ENCODE measurements at places on chromosomes 16 and 17.

- DNase-seq: no peak
These were observed 2.4 kb downstream of the SOST start for GRCh38 chr17:43756201-43756600.

- DNase-seq: no peak
These were observed 1.9 kb downstream of the PHF23 start for GRCh38 chr17:7237266-7237760.

DNA sequence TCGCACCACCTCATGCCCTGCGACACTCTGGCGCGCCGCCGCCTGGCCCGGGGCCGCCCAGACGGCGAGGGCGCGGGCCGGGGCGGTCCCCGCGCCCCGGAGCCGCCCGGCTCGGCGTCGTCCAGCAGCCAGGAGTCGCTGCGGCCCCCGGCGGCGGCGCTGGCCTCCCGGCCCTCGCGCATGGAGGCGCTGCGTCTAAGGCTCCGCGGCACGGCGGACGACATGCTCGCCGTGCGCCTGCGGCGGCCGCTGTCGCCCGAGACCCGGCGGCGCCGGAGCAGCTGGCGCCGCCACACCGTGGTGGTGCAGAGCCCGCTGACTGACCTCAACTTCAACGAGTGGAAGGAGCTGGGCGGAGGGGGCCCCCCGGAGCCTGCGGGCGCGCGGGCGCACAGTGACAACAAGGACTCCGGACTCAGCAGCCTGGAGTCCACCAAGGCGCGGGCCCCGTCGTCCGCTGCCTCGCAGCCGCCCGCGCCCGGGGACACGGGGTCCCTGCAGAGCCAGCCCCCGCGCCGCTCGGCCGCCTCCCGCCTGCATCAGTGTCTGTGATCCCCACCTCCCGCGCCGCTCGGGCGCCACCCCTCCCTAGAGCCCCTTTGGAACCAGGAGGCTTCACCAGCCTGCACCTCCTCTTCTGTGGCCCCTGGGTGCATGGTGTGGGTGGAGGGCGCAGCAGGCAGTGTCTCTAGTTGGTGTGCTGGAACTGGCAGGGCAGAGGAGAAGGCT lies 82.3 kb downstream of the ARHGAP23 start:
- DNase-seq: no peak

DNA sequence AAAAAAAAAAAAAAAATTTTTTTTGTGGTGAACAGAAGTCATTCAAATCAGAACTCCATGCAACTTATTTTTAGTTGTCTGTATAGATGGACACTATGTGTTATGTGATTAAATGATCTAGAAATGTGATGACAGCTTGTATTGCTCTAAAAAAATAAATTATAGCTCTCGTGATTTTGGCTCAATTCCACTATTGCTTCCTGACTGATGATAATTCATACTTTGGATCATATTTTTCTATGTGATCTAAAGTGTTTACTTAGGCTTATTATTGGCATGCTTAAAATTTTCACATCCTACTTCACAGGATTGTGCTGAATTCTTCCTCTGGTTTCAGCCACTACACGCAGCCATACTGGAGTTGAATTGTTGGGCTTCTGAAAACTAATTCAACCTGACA lies 76.8 kb downstream of the RPGRIP1L start:
- DNase-seq: no peak

DNA sequence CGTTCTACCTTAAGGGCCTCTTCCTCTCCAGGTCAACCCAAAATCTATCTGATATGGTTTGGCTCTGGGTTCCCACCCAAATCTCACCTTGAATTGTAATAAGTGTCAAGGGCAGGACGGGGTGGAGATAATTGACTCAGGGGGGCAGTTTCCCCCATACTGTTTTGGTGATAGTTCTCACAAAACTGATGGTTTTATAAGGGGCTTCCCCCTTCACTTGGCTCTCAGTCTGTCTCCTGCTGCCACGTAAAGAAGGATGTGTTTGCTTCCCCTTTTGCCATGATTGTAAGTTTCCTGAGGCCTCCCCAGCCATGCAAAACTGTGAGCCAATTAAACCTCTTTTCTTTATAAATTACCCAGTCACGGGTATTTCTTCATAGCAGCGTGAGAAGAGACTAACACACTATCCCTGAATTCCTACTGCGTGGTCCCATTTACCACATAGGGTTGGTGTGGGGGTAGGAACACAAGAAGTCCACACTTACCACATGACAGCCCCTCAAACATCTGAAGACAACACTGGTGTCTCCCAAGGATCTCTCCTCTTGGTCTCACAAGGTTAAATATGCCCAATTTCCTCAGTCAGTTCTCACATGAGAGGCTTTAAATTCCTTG lies 8.2 kb downstream of the COTL1 start:
- DNase-seq: no peak

GRCh38 chr16:68707340-68708152 lies 29.5 kb upstream of the CDH1 start:
- DNase-seq: no peak

DNA sequence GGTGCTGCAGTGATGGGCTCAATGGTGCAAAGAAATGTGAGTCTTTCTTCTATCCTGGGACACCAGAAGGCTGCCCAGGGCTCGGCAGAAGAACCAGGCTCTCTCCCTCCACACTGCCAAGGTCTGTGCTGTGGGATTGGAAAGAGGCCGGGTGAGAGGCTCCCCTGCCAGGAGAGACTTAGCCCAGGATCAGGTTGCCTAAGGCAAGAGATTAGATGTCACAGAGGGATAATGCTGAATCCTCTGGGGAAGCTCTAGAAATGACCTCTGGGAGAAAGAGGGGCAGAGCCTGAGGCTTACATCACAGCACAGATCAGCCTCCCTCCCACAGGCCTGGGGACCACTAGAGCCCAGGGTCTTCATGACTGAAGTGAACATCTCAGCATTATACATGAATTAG lies 5.7 kb upstream of the DOC2B start:
- DNase-seq: no peak

GRCh38 chr17:8954339-8954738 lies 11.2 kb downstream of the PIK3R5 start:
- no peak for DNase-seq

DNA sequence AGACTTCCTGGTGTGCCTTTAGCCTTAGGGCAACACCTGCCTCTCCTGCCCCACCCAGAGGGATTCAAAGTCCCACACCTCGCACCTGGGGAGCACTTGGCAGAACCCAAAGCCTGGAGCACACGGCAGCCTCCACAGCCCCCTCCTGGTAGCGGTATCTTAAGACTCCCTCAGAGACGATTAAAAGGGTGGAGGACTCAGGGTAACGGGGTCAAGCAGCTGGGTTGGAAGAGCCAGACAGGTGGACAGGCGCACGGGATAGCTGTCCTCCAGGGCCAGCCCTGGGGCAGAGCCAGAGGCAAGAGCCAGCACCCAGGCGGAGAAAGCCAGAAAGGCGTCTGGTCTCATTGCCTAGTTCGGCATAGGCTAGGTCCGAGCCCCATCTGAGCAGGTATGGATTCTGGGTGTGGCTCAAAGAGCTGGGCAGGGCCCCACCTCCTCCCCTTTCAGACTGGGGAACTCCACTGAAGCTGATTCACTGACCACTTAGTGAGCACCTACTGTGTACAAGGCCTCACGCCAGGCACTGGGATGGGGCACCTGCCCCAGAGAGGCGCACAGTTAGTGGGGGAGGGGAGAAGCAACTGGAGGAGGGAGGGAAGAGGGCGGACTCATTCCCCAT lies 55.0 kb upstream of the MEAK7 start:
- DNase-seq: no peak

DNA sequence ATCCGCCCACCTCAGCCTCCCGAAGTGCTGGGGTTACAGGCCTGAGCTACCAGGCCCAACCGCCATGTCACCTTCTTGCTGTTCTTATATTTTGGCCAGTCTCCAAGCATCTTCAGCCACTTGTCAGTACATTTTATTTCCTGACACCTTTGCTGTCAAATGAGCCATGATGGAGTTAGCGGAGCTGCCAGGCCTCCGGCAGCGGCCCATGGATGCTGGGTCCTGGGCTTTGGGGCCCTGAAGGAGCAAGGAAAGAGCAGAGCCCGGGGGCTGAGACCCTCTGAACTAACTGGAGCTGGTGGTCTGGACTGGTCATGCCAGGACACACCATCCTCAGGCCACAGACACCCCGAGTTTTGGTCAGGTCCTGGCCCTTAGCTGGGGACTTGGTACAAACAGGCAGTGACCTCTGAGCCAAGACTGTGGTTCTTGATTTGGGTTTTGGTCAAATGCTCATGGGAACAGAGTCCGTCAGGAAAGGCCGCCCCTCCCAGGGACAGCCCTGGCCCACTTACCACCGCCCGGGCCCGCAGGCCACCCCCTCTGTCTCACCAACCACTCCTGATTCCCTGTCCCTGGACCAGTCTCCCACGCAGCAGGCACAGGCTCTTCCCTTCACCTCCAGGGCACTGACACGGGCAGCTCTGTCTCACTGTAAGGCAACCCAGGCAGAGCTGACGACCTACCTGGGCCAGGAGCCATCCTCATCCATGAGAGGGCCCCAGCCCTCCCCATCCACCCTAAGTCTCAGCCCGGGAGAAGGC lies 42.0 kb downstream of the TNFRSF13B start:
- no peak for DNase-seq

- DNase-seq: no peak
These were observed 139.8 kb downstream of the FOXL1 start for GRCh38 chr16:86718118-86718517.

DNA sequence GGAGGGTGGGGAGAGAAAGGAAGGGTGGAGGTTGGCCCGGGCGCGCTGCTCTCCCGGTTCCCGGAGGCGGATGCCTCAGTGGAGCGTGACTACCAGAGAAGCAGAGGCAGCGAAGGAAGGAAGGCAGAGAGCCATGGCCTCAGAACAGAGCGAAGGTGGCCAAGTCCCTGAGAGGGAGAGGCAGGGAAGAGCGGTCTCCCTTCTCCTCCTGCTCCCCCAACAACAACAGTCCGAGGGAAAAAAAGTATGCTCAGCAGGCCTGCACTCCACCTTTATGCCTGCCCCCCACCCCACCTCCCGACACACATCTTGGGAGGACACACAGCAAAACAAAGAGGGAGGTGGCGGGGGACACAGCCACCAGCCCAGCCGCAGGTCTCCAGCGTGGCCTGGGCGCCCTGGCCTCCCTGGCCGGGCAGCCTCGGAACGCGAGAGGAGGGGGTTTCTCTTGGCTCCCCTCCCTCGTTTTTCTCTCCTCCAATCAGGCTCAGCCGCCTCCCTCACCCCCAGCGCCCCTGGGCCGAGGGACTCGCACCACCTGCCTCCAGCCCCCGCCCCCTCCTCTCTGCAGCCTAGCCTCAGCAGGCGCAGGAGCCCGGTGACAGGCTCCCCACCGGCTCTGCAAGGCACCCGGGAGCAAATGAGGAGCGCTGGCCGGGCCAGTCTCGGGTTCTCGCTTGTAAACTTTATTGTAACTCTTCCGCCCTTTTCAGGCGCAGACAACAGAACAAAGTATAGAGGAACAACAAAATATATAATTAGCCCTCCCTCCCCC lies 1.1 kb upstream of the HOXB7 start:
- no peak for DNase-seq

- no peak for DNase-seq
These were observed 16.3 kb downstream of the SLC13A5 start for GRCh38 chr17:6696906-6697305.

- no peak for DNase-seq
These were observed 1503.7 kb downstream of the CDH11 start for GRCh38 chr16:63617990-63618763.

DNA sequence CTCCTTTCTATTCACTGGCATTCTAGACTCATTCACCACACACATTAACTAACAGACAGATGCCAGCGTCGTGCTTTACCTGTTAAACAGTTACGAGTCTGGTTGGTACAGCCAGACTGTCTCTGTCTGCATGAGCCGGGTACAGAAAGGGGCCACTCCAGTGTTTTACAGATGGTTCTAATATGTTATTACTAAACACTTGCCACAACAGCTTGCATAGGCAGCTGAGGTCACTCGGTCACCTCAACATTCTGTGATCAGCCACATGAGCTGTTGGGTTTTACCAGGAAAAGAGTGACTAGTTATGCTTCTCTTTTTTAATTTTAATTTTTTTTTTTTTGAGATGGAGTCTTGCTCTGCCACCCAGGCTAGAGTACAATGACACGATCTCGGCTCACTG lies 25.2 kb downstream of the CD300A start:
- DNase-seq: no peak

DNA sequence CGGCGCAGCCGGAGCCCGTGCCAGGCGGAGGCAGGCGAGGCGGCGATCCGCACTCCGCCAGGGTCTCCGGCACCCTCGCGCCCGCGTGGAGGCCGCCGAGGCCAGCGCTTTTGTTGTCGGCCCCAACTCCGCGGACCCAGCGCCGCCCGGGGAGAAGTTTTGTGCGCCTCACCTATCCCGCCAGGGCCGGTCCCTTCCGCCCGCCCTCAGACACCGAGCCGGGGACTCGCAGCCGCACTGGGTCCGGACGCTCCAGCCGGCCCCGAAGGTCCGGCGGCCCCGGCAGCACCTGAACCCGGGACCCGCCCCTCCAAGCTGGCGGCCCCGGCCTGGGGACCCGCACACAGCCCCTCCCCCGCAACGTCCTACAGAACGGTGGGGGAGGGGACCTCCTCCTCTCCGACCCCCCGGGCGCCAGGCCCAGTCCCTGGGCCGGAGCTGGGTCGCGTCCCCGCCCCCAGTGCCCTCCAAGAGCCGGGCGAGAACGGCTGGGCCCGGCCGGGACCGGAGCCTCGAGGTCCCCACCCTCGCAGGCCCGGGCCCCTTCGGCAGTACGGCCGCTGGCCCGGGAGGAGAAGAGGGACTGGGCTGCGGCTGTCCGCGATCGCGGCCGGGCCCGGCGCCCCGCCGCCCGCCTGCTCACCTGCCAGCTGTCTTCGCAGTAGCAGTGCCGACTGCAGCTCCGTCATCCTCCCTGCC lies 698 bp downstream of the UBE2G1 start:
- DNase-seq: peak; percentile 36

GRCh38 chr17:77592106-77592865 lies 366.2 kb upstream of the TNRC6C start:
- no peak for DNase-seq

DNA sequence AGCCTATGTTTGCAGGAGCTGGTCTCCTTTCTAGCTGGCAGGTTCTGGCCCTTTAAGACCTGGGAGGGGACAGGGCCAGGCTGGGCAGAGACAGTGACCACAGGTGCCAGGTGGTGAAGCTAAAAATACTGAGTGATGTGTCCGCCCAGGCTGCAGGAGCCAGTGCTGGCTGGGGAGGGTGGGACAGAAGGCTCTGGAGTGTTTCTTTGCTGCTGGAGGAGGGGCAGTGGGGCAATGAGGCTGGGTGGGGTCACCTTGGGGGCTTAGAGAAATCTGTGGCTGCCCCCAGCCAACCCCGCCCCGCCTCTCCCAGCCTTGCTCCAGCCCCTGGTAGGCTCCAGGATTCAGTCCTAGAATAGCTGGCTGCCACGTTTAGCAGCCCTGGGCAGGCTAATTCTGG lies 30.4 kb upstream of the SBK1 start:
- no peak for DNase-seq

DNA sequence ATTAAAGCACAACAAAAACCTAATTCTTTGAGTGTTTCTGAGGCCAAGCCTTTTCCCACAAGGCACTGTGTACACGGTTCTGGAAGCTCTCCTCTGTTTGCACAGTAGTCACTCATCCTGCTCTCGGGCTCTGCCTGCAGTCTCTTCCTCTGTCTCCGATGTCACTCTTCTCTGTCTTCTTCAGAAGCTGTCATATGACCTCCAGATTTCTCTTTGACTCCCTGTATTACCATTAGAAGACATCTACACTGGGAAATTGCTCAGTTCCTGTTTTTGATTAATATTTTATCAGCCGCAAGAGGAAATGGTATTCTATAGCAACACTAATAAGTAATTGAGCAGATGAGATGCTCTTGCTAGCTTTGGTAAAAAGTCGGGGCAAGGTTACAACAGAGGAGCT lies 422.9 kb downstream of the WWOX start:
- DNase-seq: no peak

Measured in activated CD8-positive, alpha-beta memory T cell treated with anti-CD3 and anti-CD28 coated beads for 48 hours (primary cell).